ENCODE measurements at places on chromosomes 4 and X. TPM values are rescaled to one million over a fixed set of nuclear protein-coding genes. Genes with fewer than 3 reads are reported as not detected.
A peak's percentile ranks its signal among the peaks of the same experiment; 100 is the strongest.

DNA sequence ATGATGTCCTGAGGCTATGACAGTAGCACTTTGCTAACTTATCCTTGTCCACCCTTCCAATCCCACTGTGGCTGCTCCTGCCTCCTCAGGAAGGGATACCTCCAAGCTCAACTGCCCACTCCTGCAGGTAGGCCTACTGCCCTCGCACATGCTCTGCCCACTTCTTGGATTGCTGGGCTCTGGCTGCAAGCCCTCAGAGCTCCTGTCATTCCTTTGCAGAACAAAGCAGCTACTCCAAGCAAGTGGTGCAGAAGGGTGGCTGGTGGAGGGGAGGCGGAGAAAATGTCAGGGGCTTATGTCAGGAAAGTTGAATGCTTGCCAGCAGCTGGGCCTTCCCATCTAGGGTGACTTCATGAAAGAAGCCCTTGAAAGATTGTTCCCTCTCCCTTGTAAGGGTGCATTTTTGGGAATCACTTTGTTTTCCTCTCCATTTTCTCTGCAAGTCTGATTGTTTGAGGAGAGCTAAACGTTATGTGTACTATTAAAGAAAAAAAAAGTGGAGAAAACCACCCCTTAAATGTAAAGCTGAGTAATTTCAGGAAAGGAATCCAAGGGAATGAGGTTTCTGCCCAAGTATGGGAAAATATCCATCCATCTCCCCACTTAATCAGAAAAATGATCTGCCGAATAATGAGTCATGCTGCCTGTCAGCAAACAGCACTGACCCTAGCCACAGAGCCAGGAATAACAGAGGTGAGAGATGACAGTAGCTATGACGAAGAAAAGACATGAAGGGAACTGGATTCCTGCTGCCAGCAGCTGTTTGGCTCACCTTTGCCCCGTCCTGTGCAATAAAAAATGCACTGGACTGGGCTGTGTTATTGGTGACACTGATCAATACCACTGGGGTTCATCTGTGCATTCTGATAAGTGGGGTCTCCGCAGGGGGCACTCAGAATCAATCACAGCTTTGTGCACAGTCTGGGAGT, 102.0 kb downstream of the RTL5 start:
- no peaks in the 10 kb centered on the region for H3K27me3 ChIP-seq
- peak; percentile 67 for DNase-seq
- H3K27ac ChIP-seq = peak overlapping the region; percentile 28
- no peak overlapping the region for H3K4me3 ChIP-seq
- H3K4me1 ChIP-seq = peaks cover 12% of the 10 kb centered on the region
- H3K36me3 ChIP-seq = no peaks in the 10 kb centered on the region

Gene NDST3
- 0.11 TPM for total RNA-seq

GRCh38 chrX:103674531-103675454, 11.7 kb downstream of the MORF4L2 start:
- no peaks in the 10 kb centered on the region for H3K4me1 ChIP-seq
- no peak overlapping the region for H3K27ac ChIP-seq
- peaks cover 14% of the 10 kb centered on the region for H3K36me3 ChIP-seq
- no peak overlapping the region for H3K4me3 ChIP-seq

- no peak overlapping the region for H3K27ac ChIP-seq
- H3K27me3 ChIP-seq = no peaks in the 10 kb centered on the region
- H3K4me1 ChIP-seq = no peaks in the 10 kb centered on the region
- no peak for DNase-seq
Observed at GRCh38 chr4:172035562-172035961, 222.4 kb downstream of the GALNTL6 start.

DNA sequence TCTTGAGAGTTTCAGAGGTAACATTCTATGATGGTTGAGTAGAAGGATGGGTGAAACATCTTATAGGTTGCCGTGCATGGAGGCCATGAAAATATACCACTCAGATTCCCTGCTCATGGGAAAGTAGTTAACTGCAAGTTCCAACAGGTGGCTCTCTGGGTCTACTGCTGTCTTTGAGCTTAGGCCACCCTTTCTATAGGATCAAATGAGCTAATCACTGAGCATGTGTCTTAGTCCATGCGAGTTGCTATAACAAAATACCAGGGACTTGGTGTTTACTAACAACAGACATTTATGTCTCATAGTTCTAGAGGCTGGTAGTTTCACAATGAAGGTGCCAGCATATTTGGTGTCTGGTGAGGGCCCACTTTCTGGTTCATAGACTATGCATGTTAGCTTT, 144.8 kb upstream of the UNC5C start:
- H3K36me3 ChIP-seq = no peaks in the 10 kb centered on the region
- peaks cover 3% of the 10 kb centered on the region for H3K4me1 ChIP-seq
- DNase-seq = no peak

Gene CCNA2
- 1.2 TPM for total RNA-seq

Gene USP51
- total RNA-seq = 9.4 TPM

DNA sequence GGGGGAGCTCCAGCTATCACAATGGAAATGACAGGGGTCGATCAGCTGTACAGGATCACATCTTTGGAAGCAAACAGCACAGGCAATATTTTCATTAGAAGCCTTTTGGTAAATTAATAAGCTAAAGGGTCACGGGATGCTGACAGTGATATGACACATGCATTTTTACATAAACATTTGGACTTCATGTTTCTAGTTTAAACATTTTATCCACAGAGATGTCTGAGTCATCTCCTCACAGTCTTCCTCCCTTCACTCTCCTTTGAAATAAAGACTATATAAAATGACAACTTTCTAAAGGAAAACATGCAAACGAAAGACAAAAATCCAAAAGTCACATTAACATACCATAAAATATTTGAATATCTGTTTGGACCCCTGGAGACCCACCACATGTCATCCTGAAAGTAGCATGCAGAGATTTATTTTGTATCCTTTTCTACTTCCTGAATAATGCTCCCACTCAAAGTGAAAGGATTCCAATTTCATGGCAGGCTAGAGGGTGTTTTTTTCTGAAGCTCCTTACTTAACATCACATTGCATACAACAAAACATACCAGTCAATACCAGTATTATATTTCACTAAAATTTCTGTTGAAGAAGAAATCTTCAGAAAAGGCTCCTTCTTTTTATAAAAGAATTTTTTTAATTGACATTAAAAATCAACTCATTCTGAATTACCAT, 200.1 kb upstream of the PPARGC1A start:
- no peak overlapping the region for H3K27ac ChIP-seq
- no peaks in the 10 kb centered on the region for H3K27me3 ChIP-seq
- no peak for DNase-seq
- H3K4me3 ChIP-seq = no peak overlapping the region
- H3K36me3 ChIP-seq = no peaks in the 10 kb centered on the region
- H3K4me1 ChIP-seq = no peaks in the 10 kb centered on the region

DNA sequence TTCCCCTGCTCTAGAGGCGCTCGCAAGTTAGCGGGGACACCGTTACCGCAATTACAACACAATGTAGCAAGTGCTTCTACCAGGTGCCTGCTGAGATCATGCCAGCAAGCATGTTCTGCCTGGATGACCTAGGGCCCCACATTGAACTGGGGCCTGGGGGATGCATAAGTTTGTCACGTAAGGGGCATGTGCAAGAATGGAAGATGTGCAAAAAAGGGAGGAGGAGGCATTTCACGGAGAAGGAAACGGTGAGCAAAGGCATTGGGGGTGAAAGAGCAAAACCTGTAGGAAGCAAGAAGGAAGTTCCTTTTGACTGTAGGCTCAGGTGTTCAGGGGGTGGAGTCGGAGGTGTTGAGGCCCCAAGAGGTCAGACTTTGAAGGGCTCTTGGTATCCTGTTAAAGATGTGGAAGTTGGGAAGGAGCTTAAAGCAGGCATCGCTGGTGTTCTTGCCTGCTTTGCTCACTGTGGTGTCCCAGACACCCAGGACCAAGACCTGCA, 602 bp upstream of the SCARB2 start:
- no peak for DNase-seq
- peak overlapping the region; percentile 66 for H3K4me3 ChIP-seq
- H3K4me1 ChIP-seq = peaks cover 60% of the 10 kb centered on the region
- H3K36me3 ChIP-seq = no peaks in the 10 kb centered on the region

- no peak for DNase-seq
- H3K36me3 ChIP-seq = no peaks in the 10 kb centered on the region
- H3K4me3 ChIP-seq = no peak overlapping the region
- no peaks in the 10 kb centered on the region for H3K27me3 ChIP-seq
Observed at GRCh38 chr4:164467493-164467892, 286.4 kb upstream of the SMIM31 start.

- H3K36me3 ChIP-seq = no peaks in the 10 kb centered on the region
- no peak overlapping the region for H3K4me3 ChIP-seq
- H3K4me1 ChIP-seq = no peaks in the 10 kb centered on the region
- no peaks in the 10 kb centered on the region for H3K27me3 ChIP-seq
- H3K27ac ChIP-seq = no peak overlapping the region
Observed at GRCh38 chr4:70041652-70042286, 8.5 kb upstream of the HTN1 start.
